AG20443 (cell line): ENCODE measurements at places on chromosomes 5 and 9.

DNA sequence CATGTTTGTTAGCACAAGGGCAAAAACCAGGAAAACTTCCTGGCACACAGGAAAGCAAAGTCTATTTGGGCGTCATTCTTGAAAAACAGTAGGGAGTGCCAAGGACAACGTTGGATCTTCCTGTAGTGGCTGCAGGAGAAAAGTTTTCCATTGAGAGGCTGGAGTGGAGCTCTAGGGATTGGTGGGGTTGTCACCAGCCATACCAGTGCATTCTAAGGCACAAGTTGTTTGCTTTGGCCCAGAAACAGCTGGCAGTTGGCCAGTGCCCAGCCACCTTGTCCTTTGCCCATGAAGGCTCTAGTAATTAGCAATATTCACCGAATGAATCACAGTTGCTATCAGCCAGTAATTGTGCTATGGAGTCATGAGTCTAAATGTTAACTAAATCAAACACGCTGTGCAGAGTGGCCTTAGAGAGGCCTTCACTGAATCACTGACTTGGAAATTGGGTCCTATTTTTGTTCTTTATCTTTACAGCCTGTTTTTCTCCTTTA lies 26.4 kb downstream of the TNFSF15 start:
- peak; percentile 31 for DNase-seq

DNA sequence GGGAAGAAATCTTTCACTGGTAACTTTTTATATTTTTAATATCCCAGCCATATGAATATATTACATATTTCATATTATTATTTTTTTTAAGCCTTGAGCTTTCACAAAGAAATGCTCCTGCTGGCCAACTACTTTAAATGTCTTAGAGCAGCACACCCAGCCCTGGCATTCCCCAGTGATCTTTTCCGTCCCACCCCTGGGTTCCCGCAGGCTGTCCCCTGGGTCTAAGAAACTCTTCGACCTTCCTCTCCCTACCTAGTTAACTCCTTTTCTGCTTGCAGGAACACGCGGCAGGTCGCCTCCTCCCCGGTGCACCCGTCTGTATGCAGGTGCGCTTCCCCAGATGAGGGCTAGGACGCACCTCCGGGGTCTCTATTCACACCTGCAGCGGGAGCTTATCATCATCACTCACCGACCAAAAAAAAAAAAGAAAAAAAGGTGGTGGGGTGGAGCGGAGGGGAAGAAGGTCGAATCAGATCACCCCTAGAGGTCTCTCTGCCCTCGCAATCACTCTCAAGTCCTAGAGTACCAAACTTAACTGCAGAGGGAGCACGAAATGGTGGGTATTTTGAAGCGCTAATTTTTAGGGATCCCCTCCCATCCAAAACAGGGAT lies 696 bp downstream of the ZFP62 start:
- peak; percentile 15 for DNase-seq

GRCh38 chr9:127118597-127119319 lies 3.7 kb downstream of the ANGPTL2 start:
- DNase-seq: no peak

DNA sequence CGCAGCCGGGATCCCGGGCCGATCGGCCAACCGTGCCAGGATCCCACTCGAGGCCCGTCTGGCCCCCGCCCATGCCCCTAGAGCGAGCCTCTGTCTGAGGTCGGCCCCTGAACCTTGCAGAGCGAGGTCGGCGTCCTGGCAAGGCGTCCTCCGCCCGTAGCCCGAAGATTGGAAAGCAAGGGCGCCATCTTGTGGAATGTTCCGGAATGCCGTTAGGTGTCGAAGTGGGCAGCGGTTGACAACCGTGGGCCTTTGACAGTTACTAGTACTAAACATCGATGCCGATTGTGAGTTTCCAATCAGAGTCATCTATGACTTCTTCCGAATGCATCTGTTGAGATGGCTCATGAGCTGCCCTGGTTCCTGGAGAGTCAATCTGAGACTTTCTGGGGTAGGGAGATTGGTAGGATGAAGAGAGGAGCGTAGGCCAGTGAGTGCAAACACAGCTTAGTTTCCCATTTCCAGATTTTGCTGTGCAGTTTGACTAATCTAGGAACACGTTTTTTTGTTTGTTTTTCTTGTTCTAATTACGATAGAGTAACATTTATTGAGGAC lies 923 bp upstream of the PLK2 start:
- peak; percentile 87 for DNase-seq

DNA sequence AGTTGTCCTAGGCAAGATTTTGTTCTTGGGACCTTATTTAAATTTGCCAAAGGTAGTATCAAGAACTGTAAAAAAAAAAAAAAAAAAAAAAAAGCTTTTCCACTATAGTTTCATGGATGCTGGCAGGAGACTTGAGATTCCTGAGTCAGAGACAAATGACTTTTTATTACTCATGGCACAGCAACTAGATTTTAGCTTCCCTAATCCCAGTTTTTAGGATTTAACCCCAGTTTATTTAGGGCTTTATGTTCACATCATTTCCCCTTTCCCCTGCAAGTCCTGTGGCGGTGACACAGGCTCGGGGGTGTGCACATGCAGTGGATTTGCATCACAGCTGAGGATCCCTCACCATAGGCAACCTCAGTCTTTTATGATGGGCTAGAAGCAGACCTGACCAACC lies 144.9 kb downstream of the GOLPH3 start:
- no peak for DNase-seq

DNA sequence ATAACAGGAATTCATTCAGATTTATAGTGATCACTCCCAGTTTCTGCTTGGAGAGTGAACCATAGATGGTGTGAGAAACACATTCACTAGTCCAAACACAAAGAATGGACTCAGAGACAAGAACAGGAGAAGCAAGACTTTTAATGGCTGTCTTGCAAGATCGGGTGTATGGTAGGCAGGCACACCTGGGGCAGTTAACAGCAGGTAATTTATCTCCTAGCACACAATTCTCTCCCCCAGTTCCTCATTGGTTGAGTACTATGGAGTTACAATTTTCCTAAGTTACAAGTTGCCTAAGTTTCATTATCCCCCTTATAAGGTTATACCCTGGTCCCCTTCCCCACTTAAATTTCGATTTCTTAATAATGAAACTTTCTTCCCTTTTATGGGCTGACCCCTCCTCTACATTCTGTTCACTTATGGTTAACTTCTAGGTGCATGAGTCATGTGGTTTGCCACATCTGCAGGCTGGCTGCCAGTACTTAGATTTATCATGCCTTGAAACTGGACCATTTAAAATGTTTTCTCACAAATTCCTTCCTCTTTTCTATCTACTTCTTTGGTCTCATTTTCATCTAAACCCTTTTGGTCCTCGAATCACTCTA lies 623.3 kb downstream of the HINT1 start:
- DNase-seq: no peak

- DNase-seq: no peak
These were observed 49.1 kb downstream of the G3BP1 start for GRCh38 chr5:151820903-151821302.

GRCh38 chr9:91564081-91564670 lies 140.5 kb upstream of the NFIL3 start:
- DNase-seq: no peak

DNA sequence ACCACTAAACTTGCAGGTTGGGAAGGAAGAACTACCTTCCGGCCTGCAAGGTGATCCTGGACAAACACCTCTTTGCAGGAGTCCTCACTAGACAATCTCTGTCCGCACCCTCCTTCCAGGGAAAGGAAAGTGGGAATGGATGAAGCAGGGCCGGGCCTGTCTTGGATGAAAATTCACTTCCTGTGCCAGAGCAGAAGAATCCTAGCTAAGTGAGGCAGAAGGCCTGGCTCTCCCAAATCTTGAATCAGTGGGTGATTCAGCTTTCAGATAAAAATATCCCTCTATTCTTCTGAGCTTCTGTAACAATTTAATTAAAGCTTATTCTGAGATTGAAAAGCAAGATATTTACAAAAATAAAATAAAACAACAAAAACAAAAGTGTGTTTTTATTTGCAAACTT lies 281.9 kb upstream of the TLE4 start:
- DNase-seq: peak; percentile 54

- peak; percentile 73 for DNase-seq
These were observed 101.9 kb upstream of the SLC44A1 start for GRCh38 chr9:105142406-105143135.

DNA sequence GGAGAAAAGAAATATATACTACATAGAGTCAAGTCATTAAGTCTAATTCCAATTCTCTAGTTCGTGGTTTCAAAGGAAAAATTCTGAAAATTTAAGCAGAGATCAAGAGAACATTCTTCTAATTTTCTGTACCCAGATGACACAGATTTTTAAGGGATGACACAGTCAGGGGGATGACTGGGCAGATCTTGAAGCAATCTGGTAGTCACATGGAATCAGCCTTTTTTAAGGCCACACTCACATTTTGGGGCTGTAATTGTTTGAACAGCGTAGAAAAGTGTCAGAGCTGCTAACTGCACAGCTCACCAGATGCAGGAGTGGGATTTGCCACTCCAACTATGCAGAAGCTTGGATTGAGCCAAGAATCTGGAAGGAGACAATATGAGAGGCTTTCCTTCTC lies 20.4 kb downstream of the PDE4D start:
- DNase-seq: peak; percentile 82

- no peak for DNase-seq
These were observed 21.7 kb upstream of the FAM120AOS start for GRCh38 chr9:93475108-93475507.

DNA sequence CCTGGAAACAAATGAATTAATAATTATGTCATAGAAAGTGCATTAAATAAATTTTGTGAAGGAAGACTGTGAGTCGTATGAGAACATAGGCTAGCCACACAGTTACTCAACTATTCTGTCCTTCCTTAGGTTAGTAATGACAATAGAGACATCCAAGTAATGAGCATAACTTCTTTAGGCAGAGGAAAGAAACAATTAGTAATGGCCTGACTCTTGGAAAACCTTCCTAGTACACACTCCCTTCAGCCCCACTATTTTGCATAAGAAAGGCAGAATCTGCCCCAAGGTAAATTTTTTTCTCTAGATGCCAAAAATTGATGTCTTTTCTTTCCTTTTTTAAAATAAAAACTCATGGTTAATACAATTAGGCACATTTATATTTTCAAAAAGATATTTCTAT lies 1619.0 kb upstream of the WWC1 start:
- DNase-seq: no peak

DNA sequence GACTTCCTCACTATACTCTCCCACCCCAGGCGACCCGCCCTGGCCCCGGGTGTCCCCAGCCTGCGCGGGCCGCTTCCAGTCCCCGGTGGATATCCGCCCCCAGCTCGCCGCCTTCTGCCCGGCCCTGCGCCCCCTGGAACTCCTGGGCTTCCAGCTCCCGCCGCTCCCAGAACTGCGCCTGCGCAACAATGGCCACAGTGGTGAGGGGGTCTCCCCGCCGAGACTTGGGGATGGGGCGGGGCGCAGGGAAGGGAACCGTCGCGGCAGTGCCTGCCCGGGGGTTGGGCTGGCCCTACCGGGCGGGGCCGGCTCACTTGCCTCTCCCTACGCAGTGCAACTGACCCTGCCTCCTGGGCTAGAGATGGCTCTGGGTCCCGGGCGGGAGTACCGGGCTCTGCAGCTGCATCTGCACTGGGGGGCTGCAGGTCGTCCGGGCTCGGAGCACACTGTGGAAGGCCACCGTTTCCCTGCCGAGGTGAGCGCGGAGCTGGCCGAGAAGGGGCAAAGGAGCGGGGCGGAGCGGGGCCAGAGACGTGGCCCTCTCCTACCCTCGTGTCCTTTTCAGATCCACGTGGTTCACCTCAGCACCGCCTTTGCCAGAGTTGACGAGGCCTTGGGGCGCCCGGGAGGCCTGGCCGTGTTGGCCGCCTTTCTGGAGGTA lies 2.1 kb downstream of the CA9 start:
- peak; percentile 57 for DNase-seq

DNA sequence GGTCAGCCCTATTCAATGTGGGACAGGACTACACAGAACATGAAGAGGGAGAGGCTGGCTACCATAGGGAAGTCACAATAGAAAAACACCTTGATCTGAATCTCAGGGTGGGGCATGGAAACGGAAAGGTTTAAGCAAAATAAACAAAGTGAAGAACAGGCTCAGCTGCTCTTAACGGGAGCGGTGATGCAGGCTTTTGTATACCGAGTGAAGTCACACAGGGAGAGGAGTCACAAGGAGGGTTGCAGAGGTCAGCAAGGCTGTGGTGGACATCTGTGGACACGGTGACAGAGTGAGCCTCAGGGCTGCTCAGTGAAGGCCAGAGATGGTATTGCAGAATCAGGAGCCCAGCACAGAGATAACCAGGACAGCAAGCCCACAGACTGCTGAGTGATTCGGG lies 30.6 kb upstream of the SEMA4D start:
- no peak for DNase-seq

- no peak for DNase-seq
These were observed 16.9 kb upstream of the PFDN1 start for GRCh38 chr5:140319833-140320232.

- peak; percentile 77 for DNase-seq
These were observed 14.3 kb upstream of the NR4A3 start for GRCh38 chr9:99807276-99807852.

GRCh38 chr5:514673-515072 lies 9.6 kb downstream of the SLC9A3 start:
- DNase-seq: no peak

- DNase-seq: no peak
These were observed 195.6 kb downstream of the DEPDC1B start for GRCh38 chr5:60504342-60504741.

- no peak for DNase-seq
These were observed 7.3 kb downstream of the CDC26 start for GRCh38 chr9:113267911-113268566.

DNA sequence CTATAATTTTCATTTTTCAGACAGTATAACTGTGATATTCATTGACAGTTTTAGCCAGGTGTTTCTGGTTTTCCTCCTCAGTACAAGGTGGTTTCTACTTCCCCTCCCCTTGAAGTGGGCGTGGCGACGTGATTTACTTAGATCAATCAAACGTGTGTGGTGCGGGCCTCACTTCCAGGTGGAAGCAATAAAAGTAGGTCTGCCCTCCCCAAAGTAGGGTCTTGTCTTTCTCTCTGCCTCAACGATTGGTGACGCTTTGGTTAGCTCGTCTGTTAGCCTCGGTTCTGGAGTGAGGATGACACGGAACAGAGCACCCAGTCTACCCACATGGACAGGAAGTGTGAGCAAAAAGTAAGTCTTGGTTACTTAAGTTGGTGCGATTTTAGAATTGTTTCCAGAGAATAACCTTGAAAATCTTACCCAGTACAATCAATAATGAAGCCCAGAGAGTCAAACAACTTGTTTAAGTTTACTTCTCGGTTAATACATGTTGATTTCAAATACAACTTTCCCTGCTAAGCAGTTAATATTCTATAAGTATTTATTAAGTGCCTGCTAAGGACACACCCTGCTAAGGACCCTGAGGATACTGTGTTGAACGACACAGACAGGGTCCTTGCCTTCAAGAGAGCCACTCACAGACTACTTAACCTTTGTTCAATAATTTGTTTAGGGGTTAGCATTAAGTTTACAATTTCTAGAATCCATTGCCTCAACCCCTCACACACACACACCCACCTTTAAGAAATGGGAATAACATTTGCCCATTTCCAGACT lies 48.4 kb downstream of the COX7C start:
- DNase-seq: no peak

DNA sequence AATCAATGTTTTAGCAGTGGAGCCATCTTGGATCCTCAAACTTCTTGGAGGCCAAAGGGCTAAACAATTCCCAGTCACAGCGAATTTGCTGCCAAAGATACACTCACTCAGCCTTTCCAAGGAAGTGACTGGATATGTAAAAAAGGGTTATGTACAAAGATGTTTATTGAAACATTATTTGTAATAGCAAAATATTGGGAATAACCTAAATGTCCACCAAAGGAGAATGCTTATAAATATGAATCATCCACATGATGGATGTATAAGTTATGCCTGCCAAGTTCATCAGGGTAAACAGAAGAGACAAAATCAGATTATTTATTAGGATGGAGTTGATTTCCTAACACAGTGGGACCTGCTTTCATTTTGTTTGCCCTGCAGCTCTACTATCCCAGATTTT lies 145.2 kb upstream of the ABCA1 start:
- DNase-seq: no peak

- no peak for DNase-seq
These were observed 190.3 kb upstream of the SEMA6A start for GRCh38 chr5:116764941-116765340.
